Esophagus squamous epithelium (tissue), 5 donors: ENCODE measurements at places on chromosomes 13 and 19. TPM values are rescaled to one million over a fixed set of nuclear protein-coding genes. Genes with fewer than 3 reads are reported as not detected.

Gene RAB3A
- 0.76 TPM for total RNA-seq

- no peak for DNase-seq
- H3K4me1 ChIP-seq: no peaks in the 10 kb centered on the region
- H3K4me3 ChIP-seq: no peak overlapping the region
- no peak overlapping the region for H3K27ac ChIP-seq
- no peaks in the 10 kb centered on the region for H3K36me3 ChIP-seq
- H3K27me3 ChIP-seq: no peaks in the 10 kb centered on the region
Measured at GRCh38 chr13:112905990-112906641, 62.9 kb upstream of the MCF2L start.

GRCh38 chr13:66234159-66234558 lies 996.0 kb downstream of the PCDH9 start:
- no peak for DNase-seq
- no peaks in the 10 kb centered on the region for H3K4me1 ChIP-seq
- H3K4me3 ChIP-seq: no peak overlapping the region
- H3K27me3 ChIP-seq: no peaks in the 10 kb centered on the region
- no peaks in the 10 kb centered on the region for H3K36me3 ChIP-seq
- H3K27ac ChIP-seq: no peak overlapping the region

Gene ACTN4
- total RNA-seq: 424 TPM

DNA sequence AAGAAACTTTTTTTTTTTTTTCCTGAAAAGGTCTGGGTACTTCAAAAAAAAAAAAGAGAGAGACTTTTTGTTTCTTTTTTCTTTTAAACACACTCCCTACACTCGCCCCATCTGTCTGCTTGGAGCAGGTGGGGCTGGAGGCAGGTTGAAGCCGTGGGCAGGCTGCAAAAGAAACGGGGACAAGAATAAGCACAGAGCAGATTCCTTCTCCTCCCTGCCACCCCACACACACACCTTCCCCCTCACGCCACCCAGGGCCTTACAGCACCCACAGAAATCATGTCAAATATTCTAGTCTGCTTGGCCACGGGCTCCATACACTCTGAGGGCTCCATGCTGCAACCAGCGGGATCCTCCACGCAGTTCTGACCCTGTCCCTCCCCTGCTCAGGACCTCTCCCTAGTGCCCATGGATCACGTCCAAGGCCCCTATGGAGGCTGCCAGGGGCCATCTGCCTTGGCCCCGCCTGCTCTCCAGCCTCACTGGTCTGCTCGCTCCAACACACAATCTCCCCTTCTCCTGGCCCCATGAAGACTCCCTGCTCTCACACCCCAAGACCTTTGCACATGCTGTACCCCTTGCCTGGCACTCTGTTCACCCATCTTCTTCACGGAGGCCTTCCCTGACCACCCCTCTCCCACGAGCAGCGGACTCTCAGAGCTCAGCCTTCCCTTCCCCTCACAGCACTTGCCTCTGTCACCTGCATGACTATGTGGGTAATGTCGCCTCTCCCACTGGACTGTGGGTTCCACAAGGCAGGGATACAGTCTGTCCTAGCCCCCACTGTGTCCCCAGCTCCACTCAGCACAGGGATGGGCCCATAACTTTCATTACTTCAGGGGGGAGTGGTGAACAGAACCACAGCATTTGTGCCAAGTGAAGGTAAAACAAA lies 11.4 kb downstream of the AKT2 start:
- H3K36me3 ChIP-seq: peaks cover 30% of the 10 kb centered on the region
- no peaks in the 10 kb centered on the region for H3K27me3 ChIP-seq
- no peak overlapping the region for H3K27ac ChIP-seq
- DNase-seq: no peak

Gene OR7C2
- not detected for total RNA-seq

GRCh38 chr19:42129399-42130253 lies 2.6 kb downstream of the POU2F2 start:
- peaks cover 6% of the 10 kb centered on the region for H3K27me3 ChIP-seq
- no peaks in the 10 kb centered on the region for H3K36me3 ChIP-seq
- peaks cover 9% of the 10 kb centered on the region for H3K4me1 ChIP-seq
- no peak overlapping the region for H3K27ac ChIP-seq

- H3K4me3 ChIP-seq: no peak overlapping the region
- no peak for DNase-seq
- peaks cover 25% of the 10 kb centered on the region for H3K36me3 ChIP-seq
- no peaks in the 10 kb centered on the region for H3K27me3 ChIP-seq
- H3K27ac ChIP-seq: no peak overlapping the region
Measured at GRCh38 chr13:32723987-32724386, 137.7 kb downstream of the PDS5B start.
